ENCODE measurements at places on chromosomes 6 and 20. TPM values are rescaled to one million over a fixed set of nuclear protein-coding genes. Genes with fewer than 3 reads are reported as not detected.
A peak's percentile ranks its signal among the peaks of the same experiment; 100 is the strongest.

DNA sequence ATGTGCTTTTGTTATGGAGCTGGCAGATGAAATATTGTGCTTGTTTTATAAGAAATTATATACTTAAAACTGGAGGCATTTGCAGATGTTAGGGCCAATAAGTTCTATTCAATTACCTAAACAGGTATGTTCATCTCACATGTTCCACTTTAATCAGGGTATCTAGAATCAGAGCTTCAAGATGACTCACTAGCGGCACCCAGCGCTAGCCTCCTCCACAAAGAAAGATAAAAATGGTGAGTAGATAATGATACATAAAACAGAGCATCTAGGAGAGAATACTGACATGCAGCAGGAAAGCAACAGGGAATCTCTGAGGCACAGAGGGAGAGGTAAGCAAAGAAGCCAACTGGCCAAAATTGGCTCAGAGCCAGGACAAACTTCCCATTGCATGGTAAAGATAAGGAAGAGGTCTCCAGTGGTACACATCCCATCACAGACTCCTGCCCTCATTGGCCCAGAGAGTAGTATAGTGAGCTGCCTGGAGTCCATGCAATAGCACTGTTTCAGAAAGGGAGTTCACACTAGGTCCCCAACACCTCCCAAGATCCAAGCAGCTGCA, 200.7 kb upstream of the SPTLC3 start:
- no peaks in the 10 kb centered on the region for H3K27me3 ChIP-seq
- H3K36me3 ChIP-seq, result no peaks in the 10 kb centered on the region
- H3K27ac ChIP-seq, result no peak overlapping the region
- H3K4me1 ChIP-seq, result no peaks in the 10 kb centered on the region

Gene BPIFA3
- total RNA-seq, result not detected

DNA sequence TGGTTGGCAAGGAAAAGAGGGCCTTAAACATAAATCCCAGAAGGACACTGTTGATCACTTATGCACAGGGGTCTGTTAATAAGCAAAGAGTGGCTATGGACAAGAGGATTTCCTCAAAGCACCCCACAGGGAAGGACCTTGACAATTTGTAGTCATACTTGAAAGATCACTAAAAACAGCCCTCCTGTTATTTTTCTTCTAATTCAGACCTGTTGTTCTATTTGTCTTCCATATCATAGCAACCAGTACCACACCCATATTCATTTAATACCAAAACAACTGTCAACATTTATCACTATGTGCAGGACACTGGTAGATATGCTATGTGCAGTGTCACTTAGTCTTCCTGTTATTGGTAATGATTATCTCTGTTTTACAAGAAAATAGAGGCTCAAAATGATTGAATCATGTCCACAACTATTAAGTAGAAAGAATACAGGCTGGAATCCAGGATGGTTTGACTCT, 3.2 kb upstream of the DYNLRB1 start:
- H3K27ac ChIP-seq, result peak overlapping the region; percentile 20
- no peaks in the 10 kb centered on the region for H3K36me3 ChIP-seq
- no peak for DNase-seq
- H3K4me1 ChIP-seq, result peaks cover 24% of the 10 kb centered on the region

- H3K27me3 ChIP-seq, result no peaks in the 10 kb centered on the region
- H3K4me3 ChIP-seq, result no peak overlapping the region
- H3K27ac ChIP-seq, result no peak overlapping the region
- peak; percentile 40 for DNase-seq
- peaks cover 13% of the 10 kb centered on the region for H3K36me3 ChIP-seq
- no peaks in the 10 kb centered on the region for H3K4me1 ChIP-seq
These were observed 2.2 kb upstream of the PPDPF start for GRCh38 chr20:63518351-63518861.

- H3K27ac ChIP-seq, result no peak overlapping the region
- H3K4me3 ChIP-seq, result no peak overlapping the region
- no peaks in the 10 kb centered on the region for H3K4me1 ChIP-seq
- no peak for DNase-seq
- H3K27me3 ChIP-seq, result no peaks in the 10 kb centered on the region
These were observed 169.9 kb downstream of the QRSL1 start for GRCh38 chr6:106799031-106799894.

- H3K4me3 ChIP-seq, result no peak overlapping the region
- H3K36me3 ChIP-seq, result no peaks in the 10 kb centered on the region
- peaks cover 17% of the 10 kb centered on the region for H3K4me1 ChIP-seq
- H3K27ac ChIP-seq, result no peak overlapping the region
These were observed 12.4 kb downstream of the MTHFD1L start for GRCh38 chr6:150877928-150878327.

GRCh38 chr6:113120224-113120581, 736.9 kb upstream of the MARCKS start:
- H3K4me1 ChIP-seq, result no peaks in the 10 kb centered on the region
- no peak overlapping the region for H3K27ac ChIP-seq
- H3K27me3 ChIP-seq, result no peaks in the 10 kb centered on the region
- no peak for DNase-seq

- no peak overlapping the region for H3K4me3 ChIP-seq
- H3K27me3 ChIP-seq, result no peaks in the 10 kb centered on the region
- H3K4me1 ChIP-seq, result no peaks in the 10 kb centered on the region
- H3K27ac ChIP-seq, result no peak overlapping the region
- no peaks in the 10 kb centered on the region for H3K36me3 ChIP-seq
These were observed 14.9 kb downstream of the SRPK1 start for GRCh38 chr6:35905841-35906498.

GRCh38 chr6:28673417-28673786, 147.7 kb downstream of the GPX5 start:
- no peaks in the 10 kb centered on the region for H3K27me3 ChIP-seq
- H3K27ac ChIP-seq, result no peak overlapping the region
- peaks cover 7% of the 10 kb centered on the region for H3K4me1 ChIP-seq
- DNase-seq, result no peak
- H3K36me3 ChIP-seq, result no peaks in the 10 kb centered on the region
- no peak overlapping the region for H3K4me3 ChIP-seq

Gene DPPA5
- total RNA-seq, result not detected
